Vagina (tissue), 2 donors: ENCODE measurements at places on chromosomes 5 and 9.

- DNase-seq, result no peak
Measured at GRCh38 chr5:143653256-143653655, 158.7 kb upstream of the HMHB1 start.

- DNase-seq, result no peak
Measured at GRCh38 chr5:37111426-37112382, 137.5 kb downstream of the CPLANE1 start.

GRCh38 chr9:96620832-96621269 is 1.2 kb upstream of the CDC14B start:
- no peak for DNase-seq

- no peak for DNase-seq
Measured at GRCh38 chr9:122122903-122123632, 30.0 kb upstream of the TTLL11 start.

DNA sequence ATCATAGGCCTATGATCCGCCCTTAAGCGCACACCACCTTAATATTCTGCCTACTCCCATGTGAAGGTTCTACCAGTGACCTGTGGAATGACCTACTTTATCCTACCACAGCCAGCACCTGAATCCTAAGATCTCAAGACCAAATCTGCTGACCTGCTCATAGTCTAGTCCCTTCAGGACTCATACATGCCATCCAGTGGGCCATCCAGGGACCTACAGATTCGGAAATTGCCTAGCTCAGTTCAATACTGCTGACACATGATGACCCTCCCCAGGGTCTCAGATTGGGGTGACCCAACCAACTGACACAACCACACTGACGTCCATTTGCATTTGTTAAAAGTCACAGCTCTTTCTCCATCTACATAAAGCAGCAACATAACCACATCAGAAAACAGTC is 443.8 kb upstream of the ST8SIA4 start:
- DNase-seq, result no peak

- no peak for DNase-seq
Measured at GRCh38 chr5:151363673-151364072, 16.3 kb upstream of the SLC36A2 start.

DNA sequence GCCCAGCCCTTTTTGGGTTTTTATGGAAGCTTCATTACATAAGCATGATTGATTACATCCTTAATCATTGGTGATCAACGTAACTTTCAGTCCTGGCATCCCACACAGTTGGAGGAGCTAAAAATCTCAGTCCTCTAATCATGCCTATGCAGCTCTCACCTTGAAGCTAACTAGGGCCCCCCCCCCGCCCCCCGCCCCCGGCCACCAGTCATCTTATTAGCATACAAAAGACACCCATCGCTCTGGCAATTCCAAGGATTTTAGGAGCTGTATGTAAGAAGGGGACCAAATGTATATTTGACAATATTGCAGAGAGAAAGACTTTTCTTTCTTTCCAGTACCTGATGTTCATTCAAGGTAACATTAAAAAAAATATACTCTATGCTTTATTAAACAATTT is 19.0 kb downstream of the ENC1 start:
- no peak for DNase-seq

DNA sequence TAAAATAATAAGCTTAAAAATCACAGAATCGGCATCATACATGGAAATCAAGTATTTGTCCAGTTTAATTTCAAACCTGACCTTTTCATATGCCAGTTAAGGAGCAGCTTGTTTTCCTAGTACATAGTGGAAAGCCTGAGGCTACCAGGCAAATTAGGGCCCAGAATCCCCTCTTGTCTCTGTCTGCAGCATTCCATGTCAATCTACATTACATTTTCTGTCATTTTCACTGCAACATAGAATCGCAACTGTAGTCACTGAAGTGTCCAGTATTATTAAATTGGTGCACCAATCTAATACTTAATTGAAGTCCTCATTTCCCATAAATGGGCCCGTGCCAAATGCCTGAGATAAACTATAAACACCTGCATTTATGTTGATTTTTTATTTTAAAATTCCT is 1352.2 kb upstream of the ACO1 start:
- no peak for DNase-seq

DNA sequence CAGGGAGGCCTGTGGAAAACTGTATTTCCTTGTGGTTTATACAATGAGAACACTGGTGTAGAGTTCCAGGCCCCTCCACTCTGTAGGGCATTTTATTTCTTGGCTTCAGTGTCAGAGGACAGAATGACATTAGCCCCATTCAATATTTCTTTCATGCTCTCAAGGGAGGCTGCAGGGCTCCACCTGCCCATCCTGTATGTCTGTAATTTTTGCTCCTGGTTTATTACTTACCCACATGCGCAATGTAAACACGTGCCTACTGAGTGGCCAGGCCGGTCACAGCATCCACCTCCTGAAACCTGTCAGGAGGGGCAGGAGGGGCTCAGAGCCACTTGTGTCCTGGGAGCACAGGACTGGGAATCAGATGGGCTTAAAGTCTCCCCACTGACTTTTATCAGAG is 82.4 kb downstream of the GADD45G start:
- DNase-seq, result no peak

GRCh38 chr9:136171801-136172411 is 33.0 kb downstream of the LHX3 start:
- DNase-seq, result no peak

DNA sequence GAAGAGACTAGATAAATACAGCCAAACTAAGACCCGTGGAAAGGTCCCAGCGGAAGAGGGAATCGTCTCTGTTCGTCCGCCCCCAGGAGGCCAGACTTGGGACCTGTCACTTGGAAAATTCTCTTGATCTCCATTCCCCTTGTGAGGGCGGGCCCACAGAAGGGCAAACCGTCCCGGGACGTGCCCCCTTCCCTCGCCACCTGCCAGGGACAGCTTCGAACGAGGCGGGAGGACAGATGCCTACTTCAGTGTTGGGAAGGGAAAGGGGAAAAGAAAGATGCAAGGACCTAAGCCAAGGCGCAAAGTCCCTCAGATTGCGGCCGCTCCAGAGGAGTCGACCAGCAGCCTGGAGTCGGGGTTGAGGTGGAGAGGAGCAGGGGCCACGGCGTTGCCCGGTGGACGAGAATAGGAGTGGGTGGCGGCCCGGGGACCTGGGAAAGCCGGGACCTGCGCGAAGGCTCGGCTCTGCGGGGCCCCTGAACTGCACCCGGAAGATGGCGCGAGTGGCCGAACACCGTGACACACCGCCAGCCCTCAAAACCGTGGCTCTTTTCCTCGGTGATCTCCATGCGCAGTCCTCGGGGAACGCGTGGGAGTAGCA is 4.4 kb upstream of the EBF1 start:
- DNase-seq, result no peak
